ENCODE measurements at places on chromosomes 6 and 20. TPM values are rescaled to one million over a fixed set of nuclear protein-coding genes. Genes with fewer than 3 reads are reported as not detected.

ZC2HC1B gene
- not detected for total RNA-seq

- H3K4me1 ChIP-seq, result no peaks in the 10 kb centered on the region
- no peak overlapping the region for H3K27ac ChIP-seq
- DNase-seq, result no peak
- H3K36me3 ChIP-seq, result no peaks in the 10 kb centered on the region
- H3K27me3 ChIP-seq, result no peaks in the 10 kb centered on the region
Observed at GRCh38 chr6:102075539-102075938, 682.0 kb downstream of the GRIK2 start.

DNA sequence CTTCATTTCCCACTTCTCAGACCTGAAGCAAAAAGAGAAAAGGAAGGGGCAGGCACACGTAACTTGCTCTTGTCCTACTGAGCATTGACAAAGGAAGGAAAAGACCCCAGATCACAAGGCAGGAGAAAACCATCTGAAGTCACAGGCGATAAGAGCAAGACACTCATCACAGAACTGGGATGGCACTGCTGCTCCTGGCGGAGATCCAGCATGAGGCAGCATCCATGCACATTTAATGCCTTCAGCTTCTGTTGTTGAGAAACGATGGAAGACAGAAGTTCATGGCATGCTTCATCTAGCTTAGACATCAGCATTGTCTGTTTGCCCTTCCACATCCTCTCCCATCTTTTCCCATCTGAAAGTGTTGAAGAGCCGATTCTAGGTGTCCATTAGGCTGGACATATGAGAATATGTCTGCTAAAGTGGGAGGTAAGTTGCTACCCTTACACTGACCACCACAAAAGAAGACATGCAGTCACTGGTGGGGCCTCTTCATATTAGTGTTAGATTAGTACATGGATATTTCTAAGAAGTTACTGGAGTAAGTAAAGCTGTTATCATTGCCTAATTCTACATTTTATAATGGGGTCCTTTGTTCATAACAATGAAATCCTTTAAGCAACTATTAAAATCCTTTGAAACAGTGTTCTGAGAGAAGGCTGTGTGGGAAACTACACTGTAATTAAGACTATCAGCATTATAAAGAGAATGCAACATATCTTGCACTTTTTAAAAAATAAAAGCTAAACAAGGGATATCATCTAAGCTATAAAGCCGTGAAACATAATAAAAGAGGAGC is 618.5 kb downstream of the C6orf118 start:
- H3K36me3 ChIP-seq, result no peaks in the 10 kb centered on the region
- H3K27ac ChIP-seq, result no peak overlapping the region
- H3K27me3 ChIP-seq, result no peaks in the 10 kb centered on the region
- no peak overlapping the region for H3K4me3 ChIP-seq

GRCh38 chr20:60361761-60362395 is 403.7 kb downstream of the CDH26 start:
- no peak overlapping the region for H3K27ac ChIP-seq
- H3K4me1 ChIP-seq, result no peaks in the 10 kb centered on the region
- no peaks in the 10 kb centered on the region for H3K36me3 ChIP-seq
- no peaks in the 10 kb centered on the region for H3K27me3 ChIP-seq
- DNase-seq, result no peak

STMN3 gene
- 4.6 TPM for total RNA-seq

COL9A3 gene
- total RNA-seq, result 2.1 TPM

PTCRA gene
- not detected for total RNA-seq

DNA sequence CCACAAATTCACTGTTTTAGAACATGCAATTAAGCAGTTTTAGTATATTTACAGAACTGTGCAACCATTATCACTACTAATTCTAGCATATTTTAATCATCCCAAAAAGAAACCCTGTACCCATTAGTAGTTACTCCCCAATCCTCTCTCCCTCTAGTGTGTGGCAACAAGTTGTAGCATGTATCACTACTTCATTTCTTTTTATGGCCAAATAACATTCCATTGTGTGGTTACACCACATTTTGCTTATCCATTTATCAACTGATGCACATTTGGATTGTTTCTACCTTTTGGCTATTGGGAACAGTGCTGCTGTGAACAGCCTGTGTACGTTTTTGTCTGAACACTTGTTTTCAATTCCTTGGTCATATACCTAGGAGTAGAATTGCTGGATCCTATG is 31.5 kb upstream of the FKBP1A start:
- no peak overlapping the region for H3K4me3 ChIP-seq
- H3K36me3 ChIP-seq, result no peaks in the 10 kb centered on the region
- peaks cover 21% of the 10 kb centered on the region for H3K27me3 ChIP-seq
- H3K27ac ChIP-seq, result no peak overlapping the region
- H3K4me1 ChIP-seq, result no peaks in the 10 kb centered on the region

DNA sequence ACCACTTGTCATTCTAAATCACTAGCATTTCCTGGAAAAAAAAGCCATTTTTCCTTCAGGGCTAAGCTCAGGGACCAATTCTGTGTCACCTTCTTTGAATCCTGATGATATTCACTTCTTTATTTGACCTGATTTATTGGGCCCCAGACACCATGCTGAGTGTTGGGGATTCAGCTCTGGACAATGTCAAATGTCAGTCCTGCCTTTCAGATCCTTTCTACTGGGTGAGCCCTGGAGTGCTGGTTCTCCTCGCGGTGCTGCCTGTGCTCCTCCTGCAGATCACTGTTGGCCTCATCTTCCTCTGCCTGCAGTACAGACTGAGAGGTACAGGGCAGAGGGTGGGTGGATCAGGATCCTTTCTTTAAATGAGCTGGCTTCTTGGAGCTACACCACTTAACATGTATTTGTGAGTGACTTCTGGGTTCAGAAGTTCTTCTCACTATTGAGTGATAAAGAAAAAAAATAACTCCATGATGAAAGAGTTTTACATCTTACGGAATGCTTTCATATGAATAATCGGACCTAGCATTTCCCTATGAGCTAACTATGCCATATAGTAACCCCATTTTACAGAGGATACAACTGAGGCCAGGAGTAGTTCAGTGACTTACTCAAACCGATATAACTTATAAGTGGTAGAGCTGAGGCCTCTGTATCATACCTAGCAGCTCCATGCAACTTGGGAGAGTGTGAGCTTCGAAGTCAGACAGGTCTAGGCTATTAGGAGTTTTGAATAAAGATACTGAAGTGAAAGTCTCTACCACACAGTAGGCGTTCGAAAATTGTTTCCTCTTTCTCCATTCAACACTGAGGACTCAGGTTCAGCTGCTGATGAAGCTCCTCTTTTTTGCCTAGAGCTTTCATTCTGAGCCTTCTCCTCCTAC is 9.3 kb downstream of the MOG start:
- H3K4me1 ChIP-seq, result peaks cover 16% of the 10 kb centered on the region
- DNase-seq, result no peak
- no peaks in the 10 kb centered on the region for H3K36me3 ChIP-seq

DNA sequence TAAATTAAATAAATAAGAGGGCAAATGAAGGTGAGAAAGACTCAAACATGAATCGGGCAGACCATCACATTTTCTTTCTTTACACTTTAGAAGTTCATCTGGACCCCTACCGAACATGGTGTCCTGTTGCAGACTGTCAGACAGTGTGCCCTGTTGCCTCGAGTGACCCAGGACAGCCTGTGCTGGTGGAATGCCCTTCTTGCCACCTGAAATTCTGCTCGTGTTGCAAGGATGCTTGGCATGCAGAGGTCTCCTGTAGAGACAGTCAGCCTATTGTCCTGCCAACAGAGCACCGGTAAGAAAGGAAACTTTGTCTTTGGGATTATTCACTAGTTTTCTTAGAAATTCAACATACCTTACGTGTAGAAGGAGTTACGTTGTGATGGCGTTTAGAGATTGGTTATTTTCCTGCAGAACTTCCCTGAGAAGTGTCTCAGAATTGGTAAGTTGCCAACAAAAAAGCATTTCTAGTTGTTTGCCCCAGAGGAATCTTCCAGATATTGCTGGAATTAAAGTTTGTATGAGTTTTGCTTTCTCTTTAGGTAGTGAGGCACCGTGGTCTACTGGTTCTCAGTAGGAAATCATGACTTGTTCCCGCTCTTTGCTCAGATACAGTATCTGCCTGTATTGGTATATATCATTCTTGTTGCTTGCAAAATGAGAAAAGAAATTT is 70.1 kb downstream of the RNF144B start:
- H3K27ac ChIP-seq, result no peak overlapping the region
- H3K36me3 ChIP-seq, result peaks cover 22% of the 10 kb centered on the region
- H3K4me1 ChIP-seq, result peaks cover 17% of the 10 kb centered on the region
- H3K4me3 ChIP-seq, result no peak overlapping the region

DNA sequence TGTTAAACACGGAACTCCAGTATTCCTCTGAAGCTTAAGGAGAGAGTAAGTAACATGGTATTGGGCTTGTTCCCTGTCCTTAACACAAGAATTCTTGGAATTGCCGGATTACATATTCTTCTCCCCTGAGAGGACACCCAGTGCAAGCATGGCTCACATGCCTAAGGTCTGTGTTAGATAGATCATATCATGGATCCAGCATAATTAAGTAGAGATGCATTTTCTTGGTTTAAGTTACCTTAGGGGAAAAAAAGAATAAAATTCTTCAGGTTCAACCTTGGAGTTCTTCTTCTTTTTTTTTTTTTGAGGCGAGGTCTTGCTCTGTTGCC is 53.9 kb downstream of the AKAP12 start:
- H3K27ac ChIP-seq, result no peak overlapping the region
- DNase-seq, result no peak
- peaks cover 22% of the 10 kb centered on the region for H3K4me1 ChIP-seq

OOEP gene
- total RNA-seq, result not detected

DHX16 gene
- 22.1 TPM for total RNA-seq

GRCh38 chr6:52423971-52424381 is 3.8 kb downstream of the EFHC1 start:
- H3K4me3 ChIP-seq, result no peak overlapping the region
- H3K27me3 ChIP-seq, result no peaks in the 10 kb centered on the region
- DNase-seq, result no peak
- peak overlapping the region; percentile 67 for H3K27ac ChIP-seq
- H3K36me3 ChIP-seq, result no peaks in the 10 kb centered on the region

HM13 gene
- total RNA-seq, result 39.0 TPM

- H3K27ac ChIP-seq, result no peak overlapping the region
- H3K4me3 ChIP-seq, result no peak overlapping the region
- no peak for DNase-seq
- H3K36me3 ChIP-seq, result no peaks in the 10 kb centered on the region
Observed at GRCh38 chr6:5744497-5744896, 262.2 kb downstream of the NRN1 start.

DNA sequence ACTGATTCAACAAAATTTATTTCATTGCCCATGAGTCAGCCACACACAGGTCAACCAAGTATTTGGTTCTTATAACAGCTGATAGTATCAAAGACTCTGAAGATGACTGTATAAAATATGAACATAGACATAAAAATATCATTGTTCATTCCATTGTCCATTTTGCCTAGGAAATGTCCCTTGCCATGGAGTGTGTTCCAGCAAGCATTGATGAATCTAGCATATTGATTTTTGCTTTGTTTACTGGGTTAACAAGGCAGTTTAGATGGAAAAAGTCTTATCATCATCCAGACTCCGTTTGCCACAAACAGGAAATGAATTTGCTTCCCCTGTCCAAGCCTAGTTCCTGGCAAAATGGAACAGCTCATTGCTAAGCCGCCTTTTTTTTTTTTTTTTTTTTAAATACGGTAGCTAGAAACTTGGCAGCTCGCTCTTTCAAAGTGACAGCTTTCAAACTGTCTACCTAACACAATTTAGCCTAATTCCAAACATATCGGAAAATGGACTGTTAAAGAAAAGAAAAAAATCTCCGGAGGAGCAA is 7.5 kb downstream of the F13A1 start:
- peaks cover 15% of the 10 kb centered on the region for H3K27me3 ChIP-seq
- peaks cover 37% of the 10 kb centered on the region for H3K4me1 ChIP-seq
- peak overlapping the region; percentile 48 for H3K27ac ChIP-seq
- no peak overlapping the region for H3K4me3 ChIP-seq
- H3K36me3 ChIP-seq, result no peaks in the 10 kb centered on the region

MAN1A1 gene
- total RNA-seq, result 19.7 TPM

- H3K27ac ChIP-seq, result no peak overlapping the region
- H3K4me3 ChIP-seq, result no peak overlapping the region
- DNase-seq, result no peak
- peaks cover 20% of the 10 kb centered on the region for H3K36me3 ChIP-seq
Observed at GRCh38 chr6:107866606-107867301, 42.6 kb upstream of the SCML4 start.

SLC13A3 gene
- 0.30 TPM for total RNA-seq

- H3K36me3 ChIP-seq, result peaks cover 71% of the 10 kb centered on the region
- no peak overlapping the region for H3K4me3 ChIP-seq
- H3K27ac ChIP-seq, result no peak overlapping the region
- no peak for DNase-seq
- no peaks in the 10 kb centered on the region for H3K27me3 ChIP-seq
Observed at GRCh38 chr20:35502352-35502751, 27.1 kb downstream of the C20orf173 start.

RNF8 gene
- 16.1 TPM for total RNA-seq

TNNC2 gene
- total RNA-seq, result 0.33 TPM

DNA sequence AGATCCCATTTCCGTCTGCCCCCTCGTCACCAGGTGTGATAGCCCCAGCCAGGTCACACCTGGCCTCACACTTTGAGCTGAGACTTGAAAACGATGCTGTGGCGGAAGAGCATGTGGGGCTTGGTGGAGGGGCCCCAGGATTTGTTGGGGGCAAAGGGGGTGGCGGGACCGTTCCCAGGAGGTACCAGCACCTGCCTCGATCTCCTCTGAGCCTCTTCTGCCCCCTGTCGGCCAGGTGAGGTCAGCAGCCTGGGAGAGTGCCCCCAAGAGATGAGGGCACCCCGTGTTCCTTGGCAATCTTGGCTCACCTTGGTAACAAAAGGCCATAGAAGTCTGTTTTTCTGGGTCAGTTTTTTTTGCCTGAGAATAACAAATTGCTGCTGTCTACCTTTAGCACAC is 25.4 kb downstream of the SPATA2 start:
- peaks cover 14% of the 10 kb centered on the region for H3K36me3 ChIP-seq
- peak overlapping the region; percentile 73 for H3K27ac ChIP-seq
- no peaks in the 10 kb centered on the region for H3K27me3 ChIP-seq
- no peak for DNase-seq
- no peak overlapping the region for H3K4me3 ChIP-seq

DNA sequence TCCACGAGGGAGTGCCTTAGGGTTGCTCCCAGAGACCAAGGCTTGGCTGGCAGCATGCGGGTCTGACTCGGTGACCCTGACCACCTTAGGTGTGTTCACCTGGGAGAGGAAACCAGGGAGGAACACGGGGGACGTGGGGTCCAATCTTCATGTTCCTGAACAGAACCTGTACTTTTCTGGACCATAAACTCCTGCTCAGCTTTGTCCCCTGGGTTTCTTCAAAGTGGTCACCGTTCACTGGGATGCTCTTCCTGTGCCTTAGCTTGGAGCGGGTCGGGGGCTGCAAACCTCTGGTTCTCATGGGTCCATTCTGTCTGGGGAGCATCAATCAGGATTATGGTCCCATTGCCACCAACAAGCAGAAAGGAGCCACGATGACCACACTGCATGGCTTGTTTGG is 333.5 kb downstream of the QKI start:
- H3K4me1 ChIP-seq, result peaks cover 47% of the 10 kb centered on the region
- H3K27me3 ChIP-seq, result no peaks in the 10 kb centered on the region
- no peak for DNase-seq
- no peaks in the 10 kb centered on the region for H3K36me3 ChIP-seq
- H3K27ac ChIP-seq, result peak overlapping the region; percentile 88

GRCh38 chr20:23153696-23154341 is 67.7 kb upstream of the CD93 start:
- peaks cover 76% of the 10 kb centered on the region for H3K4me1 ChIP-seq
- H3K4me3 ChIP-seq, result no peak overlapping the region
- H3K27ac ChIP-seq, result peak overlapping the region; percentile 87
- H3K36me3 ChIP-seq, result no peaks in the 10 kb centered on the region
- H3K27me3 ChIP-seq, result no peaks in the 10 kb centered on the region
- no peak for DNase-seq

All from left ventricle myocardium inferior (tissue), 1 donor.